ENCODE measurements at places on chromosomes 6 and 20.
A peak's percentile ranks its signal among the peaks of the same experiment; 100 is the strongest.

DNA sequence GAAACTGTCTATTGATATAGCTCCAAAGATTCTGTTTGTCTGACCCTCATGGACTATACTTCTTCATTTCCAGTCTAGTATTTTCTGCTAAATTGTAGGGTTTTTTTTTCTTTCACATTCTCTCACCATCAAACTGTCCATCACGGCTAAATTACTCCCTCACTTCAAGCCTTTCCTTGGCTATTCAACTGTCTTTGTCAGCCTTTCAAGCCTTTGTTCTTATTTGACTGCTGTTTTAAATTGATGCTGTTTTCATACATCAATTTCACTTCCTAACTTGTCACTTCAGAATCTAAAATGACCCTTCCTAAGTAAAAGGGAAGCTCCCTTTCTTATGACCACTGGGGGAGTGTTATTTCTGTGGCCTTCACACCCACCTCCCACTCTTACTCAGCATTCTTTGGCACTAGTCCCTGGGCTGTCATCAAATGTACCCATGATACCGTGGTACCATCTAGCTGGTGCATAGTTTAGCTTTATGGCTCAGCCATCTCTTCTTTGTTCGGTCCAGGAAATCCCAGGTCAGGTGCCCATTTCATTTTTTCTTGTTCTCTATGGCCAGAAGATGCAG lies 8.6 kb downstream of the GJA1 start:
- DNase-seq: no peak

- no peak for DNase-seq
Observed at GRCh38 chr6:99612551-99613408, 6.1 kb downstream of the PRDM13 start.

DNA sequence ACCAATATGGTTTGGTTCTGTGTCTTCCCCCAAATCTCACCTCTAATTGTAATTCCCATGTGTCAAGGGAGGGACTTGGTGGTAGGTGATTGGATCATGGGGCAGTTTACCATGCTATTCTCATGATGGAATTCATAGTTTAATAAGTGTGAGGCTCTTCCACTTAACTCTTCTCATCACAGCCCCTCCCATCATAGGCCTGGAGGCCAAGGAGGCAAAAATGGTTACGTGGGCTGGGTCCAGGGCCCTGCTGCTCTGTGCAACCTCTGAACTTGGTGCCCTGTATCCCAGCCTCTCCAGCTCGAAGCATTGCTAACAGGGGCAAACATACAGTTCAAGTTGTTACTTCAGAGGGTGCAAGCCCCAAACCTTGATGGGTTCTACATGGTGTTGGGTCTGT lies 232.7 kb downstream of the ADGRG6 start:
- DNase-seq: no peak

GRCh38 chr6:5898563-5898962 lies 108.2 kb downstream of the NRN1 start:
- DNase-seq: no peak

DNA sequence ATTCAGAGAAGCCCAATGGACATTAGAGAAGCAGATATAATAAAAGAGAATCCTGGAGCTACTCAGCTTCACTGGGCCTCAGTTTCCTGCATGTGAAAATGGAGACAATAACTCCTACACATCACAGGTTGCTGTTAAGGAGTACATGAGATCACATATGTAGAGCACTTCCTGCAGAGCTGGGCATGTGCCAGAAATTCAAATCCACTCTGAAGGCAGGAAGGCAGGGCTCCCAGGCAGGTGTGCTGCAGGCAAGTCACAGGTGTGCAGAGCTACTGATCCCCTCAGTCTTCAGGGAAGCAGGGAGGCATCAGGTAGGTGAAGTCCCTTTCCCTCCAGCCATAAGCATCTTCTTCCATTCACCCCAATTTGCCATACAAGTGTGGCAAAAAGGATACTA lies 48.0 kb downstream of the DST start:
- no peak for DNase-seq

DNA sequence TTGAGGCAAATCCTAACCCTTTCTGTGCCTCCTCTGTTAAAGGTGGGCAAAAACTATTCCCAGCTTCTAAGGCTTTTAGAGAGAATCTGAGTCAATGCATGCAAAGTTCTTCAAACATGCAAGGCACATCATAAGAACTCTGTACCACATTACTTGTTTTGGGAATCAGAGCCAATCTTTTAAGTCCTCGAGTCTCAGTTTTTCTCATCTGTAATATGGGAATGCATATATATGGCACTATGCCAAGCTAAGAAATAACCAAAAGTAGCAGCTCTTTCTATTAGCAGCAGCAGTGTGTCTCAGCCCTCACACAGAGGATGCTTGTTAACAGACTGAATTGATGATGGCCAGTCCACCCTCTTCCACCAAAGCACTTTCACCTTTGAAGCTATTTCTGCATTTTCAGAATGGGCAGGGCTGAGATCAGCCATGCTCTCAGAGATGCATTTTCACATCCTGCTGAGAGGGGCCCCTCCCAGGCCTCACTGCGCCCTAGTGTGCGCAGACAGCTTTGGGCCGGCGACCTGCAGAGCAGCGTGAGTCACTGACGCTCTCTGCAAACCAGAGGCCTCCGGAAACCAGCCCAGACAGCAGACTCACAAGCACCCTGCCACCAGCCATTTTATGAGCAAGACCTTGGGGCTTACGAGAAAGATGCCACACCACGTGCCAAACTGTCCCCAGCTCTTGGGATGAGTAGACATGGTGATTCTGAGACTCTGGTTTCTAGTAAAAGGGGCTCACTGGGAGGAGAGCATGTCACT lies 138.0 kb downstream of the NFATC2 start:
- peak; percentile 71 for DNase-seq

- DNase-seq: no peak
Observed at GRCh38 chr20:37396416-37397075, 50.6 kb downstream of the SRC start.

GRCh38 chr20:24418731-24419130 lies 50.7 kb upstream of the SYNDIG1 start:
- no peak for DNase-seq

GRCh38 chr20:32763202-32764004 lies 1.2 kb downstream of the DNMT3B start:
- DNase-seq: no peak

DNA sequence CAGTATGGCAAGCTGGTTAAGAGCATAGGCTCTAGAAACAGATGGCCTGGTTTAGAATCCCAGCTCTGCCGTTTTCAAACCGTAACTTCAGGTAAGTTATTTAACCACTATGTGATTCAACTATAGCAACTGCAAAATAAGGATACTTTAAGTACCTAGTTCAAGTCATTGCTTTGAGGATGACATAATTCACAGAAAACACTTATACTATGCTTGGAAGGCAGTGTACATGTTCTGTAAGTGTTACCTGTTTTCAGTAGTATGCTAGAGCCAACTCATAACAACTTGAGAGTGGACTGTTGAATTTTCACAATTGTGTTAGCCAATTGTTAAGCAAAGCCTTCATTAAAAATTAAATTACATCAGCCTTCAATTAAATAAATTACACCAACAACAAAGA lies 134.8 kb upstream of the BEND6 start:
- no peak for DNase-seq

GRCh38 chr20:25277051-25277801 lies 29.3 kb downstream of the PYGB start:
- DNase-seq: no peak

- no peak for DNase-seq
Observed at GRCh38 chr6:53692172-53692571, 26.6 kb upstream of the KLHL31 start.

- DNase-seq: no peak
Observed at GRCh38 chr6:45626087-45626891, 248.6 kb upstream of the SUPT3H start.

DNA sequence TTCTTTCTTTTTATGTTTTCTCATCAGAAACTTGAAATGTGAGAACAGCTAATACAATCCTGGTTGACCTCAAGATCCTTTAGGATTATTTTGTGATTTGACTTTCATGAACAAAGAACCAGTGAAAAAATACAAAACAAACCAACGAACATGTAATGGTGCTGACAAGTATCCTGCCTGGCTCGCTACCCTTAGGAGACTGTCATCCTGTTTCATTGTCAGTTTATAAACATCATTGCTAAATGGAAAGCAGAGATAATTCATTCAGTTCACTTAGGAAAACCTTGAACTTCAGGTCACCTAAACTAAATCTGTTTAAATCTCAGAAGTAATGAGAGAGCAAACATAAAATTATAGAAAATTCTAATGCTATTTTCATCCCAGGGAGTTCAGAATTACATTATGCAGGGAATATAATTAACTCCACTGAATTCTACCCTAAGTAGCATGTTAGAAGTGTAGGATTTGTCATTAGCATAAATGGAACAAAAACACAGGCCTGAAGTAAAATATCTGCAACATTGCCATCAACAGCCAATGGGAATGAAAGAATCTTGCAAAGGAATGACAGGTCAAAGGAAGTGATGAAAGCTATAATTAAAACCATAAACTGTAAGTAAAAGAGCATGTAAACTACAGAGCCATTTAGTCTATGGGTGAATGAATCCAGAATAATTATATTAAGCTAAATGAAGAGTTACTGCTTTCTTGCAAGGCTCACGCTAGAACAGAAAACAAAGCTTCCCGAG lies 401.2 kb upstream of the MANEA start:
- no peak for DNase-seq

DNA sequence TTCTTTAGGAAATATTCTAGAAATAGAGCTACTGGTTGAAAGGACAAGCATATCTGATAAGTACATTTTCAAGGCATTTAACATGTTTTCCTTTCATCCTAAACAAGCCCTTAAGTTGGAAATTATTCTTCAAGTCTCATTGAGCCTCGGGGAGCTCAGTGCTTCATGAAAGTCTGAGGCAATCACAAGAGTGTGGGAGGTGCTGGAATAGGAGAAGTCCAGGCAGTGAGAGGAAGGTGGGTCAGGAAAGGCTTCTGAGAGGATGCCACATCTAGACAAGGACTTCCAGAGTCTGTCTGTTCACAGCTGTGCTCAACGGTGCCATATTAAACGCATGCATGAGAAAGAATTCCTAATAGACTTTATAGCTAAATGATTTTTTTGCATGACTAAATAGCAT lies 69.8 kb downstream of the CD83 start:
- no peak for DNase-seq

DNA sequence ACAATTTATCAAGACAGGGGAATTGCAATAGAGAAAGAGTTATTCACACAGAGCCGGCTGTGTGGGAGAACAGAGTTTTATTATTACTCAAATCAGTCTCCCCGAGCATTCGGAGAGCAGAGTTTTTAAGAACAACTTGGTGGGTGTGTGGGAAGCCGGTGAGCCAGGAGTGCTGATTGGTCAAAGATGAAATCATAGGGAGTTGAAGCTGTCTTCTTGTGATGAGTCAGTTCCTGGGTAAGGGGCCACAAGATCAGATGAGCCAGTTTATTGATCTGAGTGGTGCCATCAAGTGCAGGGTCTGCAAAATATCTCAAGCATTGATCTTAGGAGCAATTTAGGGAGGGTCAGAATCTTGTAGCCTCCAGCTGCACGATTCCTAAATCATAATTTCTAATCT lies 50.0 kb upstream of the ECI2 start:
- no peak for DNase-seq

DNA sequence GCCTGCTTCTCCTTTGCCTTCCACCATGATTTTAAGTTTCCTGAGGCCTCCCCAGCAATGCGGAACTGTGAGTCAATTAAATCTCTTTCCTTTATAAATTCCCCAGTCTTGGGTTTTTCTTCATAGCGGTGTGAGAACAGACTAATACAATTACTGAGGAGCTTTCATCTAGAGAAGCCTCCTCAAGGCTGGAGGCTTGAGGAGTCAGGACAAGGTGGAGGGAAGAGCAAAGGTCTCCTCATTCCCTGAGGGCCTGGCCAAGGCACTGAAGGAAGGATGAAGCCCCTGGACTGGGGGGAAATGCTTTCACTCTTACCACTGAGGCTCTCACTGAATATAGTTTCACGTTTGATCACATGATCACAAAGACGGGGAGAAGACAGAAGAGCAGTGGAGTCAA lies 118.2 kb downstream of the MAN1A1 start:
- no peak for DNase-seq

DNA sequence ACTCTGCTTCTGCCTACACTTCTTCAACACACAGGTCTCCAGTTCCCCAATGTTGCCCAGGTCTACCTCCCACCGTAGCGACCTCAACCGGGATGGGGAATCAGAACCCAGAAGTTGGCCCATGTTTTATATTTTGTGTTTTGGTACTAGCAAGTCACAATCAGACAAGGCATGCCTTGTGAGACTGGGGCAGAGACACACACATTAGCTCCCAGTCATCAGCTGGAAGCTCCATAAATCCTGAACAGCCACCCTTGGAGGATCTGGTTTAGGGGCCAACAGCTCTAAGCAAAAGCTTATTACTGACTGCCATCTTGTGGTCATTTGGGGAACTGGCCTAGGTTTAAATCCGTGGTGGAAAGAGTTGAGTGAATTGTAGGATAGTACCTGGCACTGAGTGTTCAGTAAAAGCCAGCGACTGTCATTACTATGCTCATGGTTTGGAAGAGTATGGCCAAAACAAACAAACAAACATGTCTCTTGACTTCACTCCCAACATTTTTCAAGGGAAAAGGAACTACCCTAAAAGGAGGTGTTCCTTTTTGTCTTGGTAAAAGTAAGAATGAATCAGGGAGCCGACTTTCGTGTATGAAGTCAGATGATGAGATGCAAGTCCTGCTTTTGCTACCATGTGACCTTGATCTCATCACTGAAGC lies 40.5 kb downstream of the PIM1 start:
- DNase-seq: peak; percentile 49

DNA sequence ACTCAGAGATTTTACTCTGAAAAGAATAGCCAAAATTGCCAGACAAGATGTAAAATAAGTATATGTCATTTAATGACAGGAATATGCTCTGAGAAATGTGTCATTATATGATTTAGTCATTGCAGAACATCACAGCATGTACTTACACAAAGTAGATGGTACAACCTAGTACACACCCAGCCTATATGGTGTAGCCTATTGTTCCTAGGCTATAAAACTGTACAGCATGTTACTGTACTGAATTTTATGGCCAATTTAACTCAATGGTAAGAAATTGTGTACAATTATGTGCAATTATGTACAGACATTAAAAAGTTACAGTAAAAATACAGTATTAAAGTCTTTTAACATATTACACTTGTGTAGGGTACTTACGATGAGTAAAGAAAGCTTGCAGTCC lies 311.9 kb upstream of the EPHA7 start:
- no peak for DNase-seq

DNA sequence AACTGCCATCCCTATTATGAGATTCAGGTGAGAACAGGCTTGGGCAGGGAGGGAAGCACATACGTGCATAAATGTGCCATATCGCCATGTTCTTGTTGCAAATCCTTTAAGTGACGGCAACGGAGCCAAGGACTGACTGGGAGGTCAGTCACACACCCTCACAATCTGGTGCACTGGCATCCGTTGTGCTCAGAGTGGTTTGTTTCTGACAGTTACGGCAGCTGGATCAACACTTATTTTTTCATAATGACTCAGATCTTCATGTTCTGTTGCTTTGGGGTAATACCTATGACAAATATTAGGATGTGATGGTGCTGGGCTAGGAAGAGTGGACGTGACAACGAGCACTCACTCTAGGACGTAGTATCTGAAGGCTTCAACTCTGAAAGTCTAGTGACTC lies 56.2 kb upstream of the PREP start:
- no peak for DNase-seq

GRCh38 chr6:142764311-142764710 lies 180.7 kb downstream of the HIVEP2 start:
- DNase-seq: no peak

Data from stimulated activated CD8-positive, alpha-beta memory T cell treated with anti-CD3 and anti-CD28 coated beads, Interleukin-2, amount 100 ng/mL, for 1 hour (primary cell).